ENCODE measurements at places on chromosomes 1 and 21.

GRCh38 chr1:90344963-90345730 lies 350.2 kb downstream of the ZNF326 start:
- DNase-seq = no peak

DNA sequence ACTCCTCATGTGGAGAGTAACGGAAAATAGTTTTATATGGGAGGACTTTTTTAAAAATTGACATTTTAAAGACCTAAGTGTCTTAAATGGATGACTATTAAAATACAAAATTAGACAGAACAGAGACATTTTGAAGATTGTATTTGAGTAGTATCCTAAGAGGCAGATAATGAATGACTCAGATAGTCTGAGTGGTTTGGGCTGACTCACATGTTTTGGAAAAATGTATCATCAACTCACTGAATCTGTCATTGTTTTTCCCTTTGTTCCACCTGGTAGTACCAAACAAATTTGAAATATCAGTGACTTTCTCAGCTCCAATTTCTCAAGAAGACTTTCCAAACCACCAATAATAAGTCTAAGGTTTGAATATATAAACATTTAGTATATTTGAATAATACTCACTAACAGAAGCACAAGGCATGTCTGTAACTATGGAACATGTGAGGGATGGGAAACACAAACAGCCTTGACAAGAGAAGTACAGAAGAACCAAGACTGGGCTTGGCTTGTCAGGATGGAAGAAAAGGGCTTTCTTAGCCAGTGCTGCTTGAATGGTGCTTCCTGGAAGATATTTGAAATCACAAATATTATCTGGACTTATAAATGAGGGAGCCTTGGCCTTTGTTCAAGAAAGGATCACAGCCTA lies 90.6 kb downstream of the SGIP1 start:
- DNase-seq = peak; percentile 4

- DNase-seq = no peak
Measured at GRCh38 chr1:12171206-12172041, 4.6 kb downstream of the TNFRSF1B start.

DNA sequence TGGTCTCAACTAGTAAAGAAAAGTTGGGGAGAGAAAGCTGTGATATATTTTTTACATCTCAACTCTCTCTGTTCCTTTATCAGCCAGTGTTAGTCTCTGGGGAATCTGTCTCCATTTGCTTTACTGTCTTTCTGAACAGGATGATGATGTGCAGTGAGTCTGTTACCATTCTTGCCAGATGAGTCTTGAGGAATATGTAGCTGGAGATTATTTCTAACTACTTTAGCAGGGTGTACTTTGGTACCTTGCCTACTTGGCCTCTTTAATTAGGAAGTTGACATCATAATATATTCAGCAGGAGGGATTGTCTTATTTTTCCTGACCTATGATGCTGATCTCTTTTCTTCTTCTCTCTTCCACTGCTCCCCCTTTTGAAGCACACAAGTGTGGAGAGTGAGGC lies 15.7 kb upstream of the HAX1 start:
- no peak for DNase-seq
